ENCODE measurements at places on chromosomes 7 and 10.

DNA sequence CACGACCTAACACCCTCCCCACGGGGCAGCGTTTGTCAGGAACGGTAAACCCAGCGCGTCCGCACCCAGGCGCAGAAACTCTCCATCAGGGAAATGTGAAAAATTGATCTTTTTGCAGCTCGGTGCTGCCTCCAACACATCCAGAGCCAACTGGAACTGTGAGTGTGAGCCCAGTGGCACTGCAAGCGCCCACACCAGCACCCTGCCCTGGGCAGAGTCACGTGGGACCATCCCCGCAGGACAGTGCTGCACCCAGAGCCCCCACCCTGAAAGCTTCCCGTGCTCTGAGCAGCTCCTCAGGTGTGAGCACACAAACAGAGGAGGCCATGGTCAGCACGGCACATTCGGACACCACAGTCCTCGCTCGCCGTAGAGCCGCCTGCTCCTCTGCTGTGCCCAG, 330.9 kb downstream of the DNAJB6 start:
- no peak for DNase-seq

DNA sequence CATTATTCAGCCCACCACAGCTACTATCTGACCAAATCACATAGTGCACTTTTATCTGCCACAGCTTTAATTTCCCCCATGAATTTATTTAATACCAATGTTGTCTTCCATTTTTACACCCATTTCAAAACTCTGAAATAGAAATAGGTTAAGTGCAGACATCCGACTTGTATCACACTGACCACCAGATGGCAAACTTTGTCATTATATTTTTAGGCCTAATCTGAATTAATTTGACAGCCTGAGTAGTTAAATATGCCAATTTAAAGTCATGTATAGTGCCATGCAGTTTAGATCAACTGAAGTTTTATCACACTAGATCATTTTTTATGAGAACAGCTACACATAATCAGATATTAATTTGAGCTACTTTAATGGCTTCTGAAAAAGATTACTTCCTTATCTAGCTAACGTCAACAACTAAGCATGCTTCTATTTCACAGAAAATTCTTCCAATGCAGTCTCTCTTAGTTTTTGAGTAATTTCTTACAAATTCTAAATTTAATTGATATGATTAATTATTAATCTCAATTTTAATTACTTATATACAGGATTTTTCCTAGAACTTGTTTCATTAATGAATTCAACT, 566.4 kb downstream of the GFRA1 start:
- no peak for DNase-seq

DNA sequence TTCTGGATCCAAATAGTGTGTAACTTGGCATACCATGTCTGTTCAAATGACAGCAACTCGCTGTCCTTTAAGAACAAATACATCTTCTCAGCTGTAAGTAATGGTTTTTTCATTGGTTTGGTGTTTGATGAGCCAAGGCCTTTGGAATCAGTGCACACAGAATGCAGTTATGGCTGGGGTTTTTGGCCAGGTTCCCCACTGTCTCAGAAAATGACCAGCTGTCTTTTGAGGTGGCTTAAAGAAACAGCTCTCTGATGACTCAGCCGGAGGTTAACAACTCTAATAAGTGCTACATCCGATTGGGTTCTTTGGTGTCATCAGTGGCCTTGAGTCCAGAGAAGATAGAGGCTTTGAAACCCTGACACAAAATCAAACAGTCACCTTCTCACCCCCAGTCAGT, 688.4 kb downstream of the REEP3 start:
- DNase-seq = no peak

GRCh38 chr10:102782673-102783551, 39.2 kb downstream of the WBP1L start:
- DNase-seq = peak; percentile 72

DNA sequence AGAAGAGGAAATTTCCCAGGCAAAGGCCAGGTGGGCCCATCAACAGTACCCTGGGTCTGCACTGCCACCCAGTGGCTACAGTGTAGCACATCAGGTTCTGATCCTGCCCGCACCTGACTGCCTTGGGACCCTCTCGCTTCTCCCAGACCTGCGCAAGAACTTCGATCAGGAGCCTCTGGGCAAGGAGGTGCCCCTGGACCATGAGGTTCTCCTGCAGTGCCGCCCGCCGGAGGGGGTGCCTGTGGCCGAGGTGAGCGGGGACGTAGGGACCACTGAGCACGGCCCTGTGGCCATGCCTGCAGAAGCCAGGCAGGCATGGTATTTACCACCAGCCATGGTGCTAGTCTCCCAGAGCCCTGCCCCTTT, 33.9 kb upstream of the SLC29A3 start:
- DNase-seq = no peak

DNA sequence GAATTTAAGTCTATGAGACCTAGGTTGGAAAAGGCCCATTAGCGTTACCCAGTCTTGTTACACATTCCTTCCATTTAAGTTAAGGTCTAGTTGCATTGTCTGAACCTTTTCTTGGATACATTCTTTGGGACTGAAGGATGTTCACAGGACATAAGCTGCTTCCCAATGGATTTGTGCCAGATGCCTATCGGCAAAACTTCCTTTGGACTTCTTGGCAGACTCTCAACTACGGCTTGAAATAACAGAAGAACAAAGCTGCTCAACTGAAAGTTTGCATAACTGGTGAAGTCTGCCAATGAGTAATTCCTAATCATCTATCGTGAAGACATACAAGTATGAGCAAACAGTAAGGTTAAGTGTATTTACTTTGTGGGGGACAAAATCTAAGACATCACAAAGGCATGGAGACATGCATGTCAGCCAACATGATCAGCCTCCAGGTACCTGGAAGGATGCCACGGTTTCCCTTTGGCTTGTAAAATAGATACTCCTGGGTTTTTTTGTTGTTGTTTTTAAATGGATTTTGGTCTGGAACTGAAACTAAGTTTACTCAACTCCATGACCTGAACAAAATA, 35.4 kb downstream of the MALSU1 start:
- DNase-seq = peak; percentile 5

Data from heart right ventricle (tissue), 16 donors.